ENCODE measurements at places on chromosomes 2 and 18. TPM values are rescaled to one million over a fixed set of nuclear protein-coding genes. Genes with fewer than 3 reads are reported as not detected.
A peak's percentile ranks its signal among the peaks of the same experiment; 100 is the strongest.

DNA sequence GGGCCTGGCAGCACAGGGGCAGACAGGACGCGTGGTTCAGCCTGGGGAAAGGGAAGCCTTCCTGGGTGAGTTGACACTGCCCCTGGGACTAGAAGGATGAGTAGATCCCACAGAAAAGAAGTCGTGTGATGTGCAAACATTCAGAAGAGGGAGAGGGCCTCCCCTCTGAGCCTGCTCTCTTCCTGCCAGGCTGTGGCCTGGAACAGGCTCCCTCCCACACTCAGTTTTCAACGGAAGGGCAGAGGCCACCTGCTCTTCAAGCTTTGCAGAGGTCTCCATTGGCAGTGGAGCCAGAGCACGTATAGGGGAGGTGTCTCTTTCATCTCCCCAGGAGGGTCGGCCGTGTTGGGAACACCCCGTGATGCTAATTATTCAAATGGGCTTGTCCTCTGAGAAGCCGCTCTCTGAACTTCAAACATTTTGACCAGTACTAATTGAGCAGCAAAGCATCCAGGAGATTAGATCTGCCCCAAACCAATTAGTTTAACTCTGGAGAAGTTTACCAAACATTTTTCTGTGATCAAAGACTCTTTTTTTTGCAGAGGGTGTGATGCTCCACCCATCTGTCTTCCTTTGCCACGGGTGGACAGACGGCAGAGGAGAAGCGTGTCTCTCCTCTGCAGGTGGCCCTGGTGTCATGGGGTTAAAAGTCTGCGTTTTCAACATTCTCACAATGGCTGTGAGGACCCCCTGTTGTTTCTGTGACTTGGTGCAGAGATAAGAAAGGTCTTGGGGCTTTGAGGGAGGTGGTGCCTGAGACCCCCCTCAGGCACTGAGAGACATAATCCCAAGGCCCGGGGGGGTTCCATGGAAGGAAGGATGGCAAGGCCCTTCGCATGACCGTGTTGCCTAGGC, 29.5 kb upstream of the ODC1 start:
- no peak for DNase-seq
- no peak overlapping the region for H3K4me3 ChIP-seq
- peaks cover 22% of the 10 kb centered on the region for H3K27me3 ChIP-seq
- no peak overlapping the region for H3K27ac ChIP-seq

GRCh38 chr2:162261032-162261945, 18.0 kb upstream of the FAP start:
- H3K36me3 ChIP-seq, result peaks cover 18% of the 10 kb centered on the region
- peak overlapping the region; percentile 45 for H3K4me3 ChIP-seq
- peaks cover 12% of the 10 kb centered on the region for H3K4me1 ChIP-seq
- peaks cover 11% of the 10 kb centered on the region for H3K27me3 ChIP-seq

Gene APOB
- total RNA-seq, result not detected

- H3K27me3 ChIP-seq, result peaks cover 6% of the 10 kb centered on the region
- DNase-seq, result no peak
- H3K27ac ChIP-seq, result no peak overlapping the region
- no peaks in the 10 kb centered on the region for H3K36me3 ChIP-seq
Measured at GRCh38 chr2:36707050-36707449, 10.5 kb downstream of the VIT start.

Gene VIT
- not detected for total RNA-seq

DNA sequence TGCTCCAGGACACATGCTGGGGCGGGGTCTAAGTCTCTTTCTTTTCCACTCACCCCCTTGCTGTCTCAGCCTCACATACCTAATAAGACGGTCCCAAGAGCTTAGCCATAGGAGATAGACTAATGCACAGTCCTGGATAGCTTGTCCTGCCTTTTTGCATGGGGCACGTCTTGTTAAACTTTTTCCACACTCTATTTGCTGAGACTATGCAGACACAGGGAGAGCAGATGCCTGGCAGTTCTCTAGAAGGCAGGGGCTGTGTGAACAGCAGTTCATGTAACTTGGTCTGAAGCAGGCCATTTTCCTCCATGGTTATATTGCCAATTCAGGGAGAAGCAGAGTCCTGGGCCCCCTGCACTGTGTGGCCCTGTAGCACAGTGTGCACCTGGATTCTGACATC, 142.1 kb downstream of the SEPTIN10 start:
- peaks cover 10% of the 10 kb centered on the region for H3K4me1 ChIP-seq
- no peak for DNase-seq
- H3K4me3 ChIP-seq, result no peak overlapping the region
- no peaks in the 10 kb centered on the region for H3K27me3 ChIP-seq
- H3K27ac ChIP-seq, result no peak overlapping the region

- no peak overlapping the region for H3K27ac ChIP-seq
- no peak overlapping the region for H3K4me3 ChIP-seq
- no peak for DNase-seq
Measured at GRCh38 chr2:65918760-65919187, 486.4 kb upstream of the SPRED2 start.

GRCh38 chr18:45879681-45880655, 54.5 kb downstream of the SIGLEC15 start:
- no peaks in the 10 kb centered on the region for H3K27me3 ChIP-seq
- DNase-seq, result peak; percentile 85
- peak overlapping the region; percentile 18 for H3K27ac ChIP-seq
- H3K36me3 ChIP-seq, result peaks cover 21% of the 10 kb centered on the region
- peaks cover 10% of the 10 kb centered on the region for H3K4me1 ChIP-seq

Gene RDH14
- 19.6 TPM for total RNA-seq

DNA sequence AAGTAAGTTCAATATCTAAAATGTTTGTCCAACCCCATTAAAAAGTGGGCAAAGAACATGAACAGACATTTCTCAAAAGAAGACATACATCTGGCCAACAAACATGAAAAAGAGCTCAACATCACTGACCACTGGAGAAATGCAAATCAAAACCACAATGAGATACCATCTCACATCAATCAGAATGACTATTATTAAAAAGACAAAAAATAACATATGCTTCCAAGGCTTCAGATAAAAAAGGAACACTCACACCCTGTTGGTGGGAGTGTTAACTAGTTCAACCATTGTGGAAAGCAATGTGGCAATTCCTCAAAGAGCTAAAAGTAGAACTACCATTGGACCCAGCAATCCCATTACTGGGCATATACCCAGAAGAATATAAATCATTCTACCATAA, 931.1 kb downstream of the LRP1B start:
- no peak overlapping the region for H3K4me3 ChIP-seq
- H3K27ac ChIP-seq, result no peak overlapping the region
- peaks cover 1% of the 10 kb centered on the region for H3K4me1 ChIP-seq
- H3K36me3 ChIP-seq, result no peaks in the 10 kb centered on the region
- H3K27me3 ChIP-seq, result no peaks in the 10 kb centered on the region
- DNase-seq, result no peak

Gene ZNG1B
- total RNA-seq, result 38.7 TPM

DNA sequence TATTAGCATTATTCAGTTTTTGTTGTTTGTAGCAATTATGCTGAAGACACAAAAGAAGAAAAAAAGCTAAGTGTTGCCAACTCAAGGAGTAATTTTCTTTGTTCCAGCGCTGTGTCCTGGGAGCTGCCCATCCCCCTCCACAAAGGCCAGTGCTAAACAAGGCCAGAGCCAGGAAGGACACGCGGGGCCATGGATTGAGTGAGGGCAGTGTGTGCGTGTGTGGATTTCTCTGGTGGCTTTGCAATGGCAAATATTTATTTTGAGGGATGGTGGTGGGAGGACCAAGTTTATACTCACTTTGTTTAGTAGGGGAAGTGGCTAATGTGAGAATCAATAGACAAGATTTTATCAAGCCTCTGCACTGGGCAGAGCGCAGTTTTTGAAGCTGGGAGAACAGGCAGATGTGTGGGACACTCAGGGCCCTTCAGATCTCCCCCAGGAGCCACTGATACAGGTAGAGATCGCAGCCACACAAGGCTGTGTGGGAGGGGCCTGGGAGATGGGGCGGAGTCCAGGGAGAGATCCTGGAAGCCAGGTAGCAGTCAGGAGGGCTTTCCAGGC, 11.4 kb downstream of the AGAP1 start:
- H3K4me1 ChIP-seq, result peaks cover 12% of the 10 kb centered on the region
- H3K4me3 ChIP-seq, result no peak overlapping the region
- H3K36me3 ChIP-seq, result no peaks in the 10 kb centered on the region
- no peak overlapping the region for H3K27ac ChIP-seq

Gene SLC9A4
- total RNA-seq, result 0.06 TPM

Gene RIT2
- total RNA-seq, result not detected

DNA sequence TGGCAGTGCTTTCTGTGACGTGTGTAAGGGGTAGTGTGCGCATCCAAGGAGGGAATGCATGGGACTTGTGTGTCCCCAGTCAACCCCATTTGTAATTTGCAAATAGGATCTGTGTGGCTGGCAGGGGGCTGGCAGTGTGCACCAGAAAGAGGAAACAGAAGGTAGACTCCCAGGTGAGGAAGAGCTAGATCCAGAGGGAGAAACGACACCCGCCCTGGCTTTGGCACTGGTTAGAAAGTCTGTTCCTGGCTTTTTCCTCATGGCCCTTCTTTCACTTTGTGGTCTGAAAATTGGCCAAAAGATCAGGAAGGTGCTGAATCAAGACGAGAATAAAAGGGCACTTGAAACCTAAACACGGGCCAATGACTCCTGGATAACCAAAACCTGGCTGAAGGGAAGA, 33.3 kb downstream of the PRKCE start:
- peaks cover under 1% of the 10 kb centered on the region for H3K36me3 ChIP-seq
- H3K4me3 ChIP-seq, result no peak overlapping the region
- H3K4me1 ChIP-seq, result peaks cover 2% of the 10 kb centered on the region
- no peaks in the 10 kb centered on the region for H3K27me3 ChIP-seq
- DNase-seq, result no peak

DNA sequence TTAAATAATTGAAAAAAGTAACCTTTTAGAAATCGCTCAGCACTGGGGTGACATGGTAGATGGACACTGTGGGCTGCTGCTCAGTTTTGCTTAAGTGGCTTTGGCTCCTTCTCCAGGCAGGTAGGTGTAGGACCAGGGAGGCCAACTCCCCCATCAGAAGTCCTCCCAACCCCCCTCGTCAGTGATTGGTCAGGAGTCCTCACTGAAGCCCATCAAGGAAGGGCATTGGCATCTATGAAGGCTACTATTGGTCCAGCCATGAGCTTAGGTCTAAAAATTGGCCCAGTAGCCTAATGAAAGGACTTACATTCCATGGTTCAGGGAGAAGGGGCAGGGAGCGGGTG, 34.7 kb downstream of the ST3GAL5 start:
- peak overlapping the region; percentile 85 for H3K4me3 ChIP-seq
- peaks cover 57% of the 10 kb centered on the region for H3K4me1 ChIP-seq
- H3K27ac ChIP-seq, result peak overlapping the region; percentile 99
- DNase-seq, result no peak
- H3K27me3 ChIP-seq, result no peaks in the 10 kb centered on the region
- peaks cover 60% of the 10 kb centered on the region for H3K36me3 ChIP-seq

- DNase-seq, result no peak
- no peak overlapping the region for H3K4me3 ChIP-seq
- no peaks in the 10 kb centered on the region for H3K4me1 ChIP-seq
- H3K27ac ChIP-seq, result no peak overlapping the region
- H3K36me3 ChIP-seq, result no peaks in the 10 kb centered on the region
Measured at GRCh38 chr18:77632758-77633157, 383.1 kb downstream of the GALR1 start.

GRCh38 chr2:68564426-68564825, 79.0 kb upstream of the PROKR1 start:
- peaks cover 2% of the 10 kb centered on the region for H3K4me1 ChIP-seq
- no peaks in the 10 kb centered on the region for H3K27me3 ChIP-seq
- no peak for DNase-seq
- no peak overlapping the region for H3K4me3 ChIP-seq
- H3K36me3 ChIP-seq, result no peaks in the 10 kb centered on the region

DNA sequence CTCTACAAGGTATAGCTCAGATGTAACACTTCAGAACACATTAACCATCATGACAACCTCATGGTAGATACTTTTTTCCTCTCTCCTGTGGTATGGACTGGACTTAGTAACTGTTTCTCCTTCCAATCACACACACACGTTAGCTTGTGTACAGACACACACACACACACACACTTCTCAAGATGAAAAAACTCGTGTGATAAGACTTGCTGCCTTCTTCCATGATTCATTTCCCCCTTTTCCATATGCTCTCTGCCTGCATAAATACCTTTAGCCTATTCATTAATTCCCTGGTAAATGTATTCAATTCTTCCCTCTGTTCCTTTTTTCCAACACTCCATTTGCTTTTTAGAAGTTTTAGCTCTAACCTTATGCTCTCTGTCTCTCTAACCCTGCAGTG, 118.9 kb upstream of the TANK start:
- H3K36me3 ChIP-seq, result no peaks in the 10 kb centered on the region
- no peak for DNase-seq
- H3K27ac ChIP-seq, result no peak overlapping the region
- H3K4me1 ChIP-seq, result no peaks in the 10 kb centered on the region
- no peak overlapping the region for H3K4me3 ChIP-seq
- H3K27me3 ChIP-seq, result peaks cover 36% of the 10 kb centered on the region

DNA sequence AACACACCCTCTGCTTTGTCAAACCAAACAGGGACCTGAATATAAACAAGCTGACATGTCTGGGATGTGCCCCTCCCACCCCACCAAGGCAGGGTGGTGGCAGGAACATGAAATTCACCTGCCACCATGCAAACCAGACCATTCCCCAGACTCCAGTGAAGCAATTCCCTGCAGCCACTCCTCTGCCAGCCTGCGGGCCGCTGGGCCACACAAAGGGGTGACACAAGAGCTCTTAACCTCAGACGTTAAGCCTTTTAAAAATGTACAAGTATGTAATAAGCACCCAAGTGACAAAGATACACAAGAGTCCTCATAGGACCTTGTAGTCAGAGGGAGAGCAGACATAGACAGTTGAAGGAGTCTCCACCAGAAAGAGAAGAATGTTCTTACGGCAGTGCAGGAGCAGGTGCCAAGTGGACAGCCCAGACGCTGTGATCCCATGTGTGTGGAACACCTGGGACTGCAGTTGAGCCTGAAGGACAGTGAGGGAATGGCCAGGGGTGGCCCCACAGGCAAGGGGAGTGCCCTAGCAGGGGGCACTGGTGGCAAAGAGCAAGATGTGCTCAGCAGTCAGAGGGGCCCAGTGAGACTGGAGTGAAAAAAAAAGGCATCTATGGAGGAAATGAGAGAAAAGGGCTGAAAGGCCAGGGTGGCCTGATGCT, 36.9 kb downstream of the CRACDL start:
- H3K36me3 ChIP-seq, result no peaks in the 10 kb centered on the region
- no peak for DNase-seq
- H3K27ac ChIP-seq, result no peak overlapping the region
- peaks cover 4% of the 10 kb centered on the region for H3K27me3 ChIP-seq
- H3K4me3 ChIP-seq, result no peak overlapping the region
- no peaks in the 10 kb centered on the region for H3K4me1 ChIP-seq

Gene SYT4
- total RNA-seq, result not detected

DNA sequence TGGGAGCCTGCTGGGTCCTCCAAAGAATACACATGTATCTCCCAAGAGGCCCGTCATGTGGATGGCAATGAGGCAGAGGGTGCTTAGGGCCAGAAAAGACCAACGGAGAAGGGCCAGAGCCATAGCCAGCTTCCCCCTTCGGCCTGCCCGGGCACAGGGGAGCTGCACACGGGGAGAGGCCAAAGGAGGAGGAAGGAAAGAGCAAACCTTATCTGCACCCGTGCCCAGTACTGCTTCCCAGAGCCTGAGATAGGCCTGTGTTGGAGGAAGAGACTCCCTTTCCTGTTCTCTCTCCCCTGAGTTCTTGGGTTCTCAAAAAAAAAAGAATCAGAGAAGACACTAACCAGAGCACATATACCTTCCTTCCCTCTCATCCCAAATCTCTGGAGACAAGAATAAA, 250.3 kb downstream of the ANAPC1 start:
- peak overlapping the region; percentile 69 for H3K27ac ChIP-seq
- no peak for DNase-seq
- H3K36me3 ChIP-seq, result peaks cover 13% of the 10 kb centered on the region
- H3K4me1 ChIP-seq, result peaks cover 15% of the 10 kb centered on the region
- H3K27me3 ChIP-seq, result peaks cover 13% of the 10 kb centered on the region
- H3K4me3 ChIP-seq, result no peak overlapping the region

Measured in activated naive CD8-positive, alpha-beta T cell treated with anti-CD3 and anti-CD28 coated beads, Interleukin-2, amount 10 ng/mL, durations not matched to agents 7 days and 5 days (primary cell).